Retina (tissue), 1 donor: ENCODE measurements at places on chromosomes 3 and 15.
A peak's percentile ranks its signal among the peaks of the same experiment; 100 is the strongest.

DNA sequence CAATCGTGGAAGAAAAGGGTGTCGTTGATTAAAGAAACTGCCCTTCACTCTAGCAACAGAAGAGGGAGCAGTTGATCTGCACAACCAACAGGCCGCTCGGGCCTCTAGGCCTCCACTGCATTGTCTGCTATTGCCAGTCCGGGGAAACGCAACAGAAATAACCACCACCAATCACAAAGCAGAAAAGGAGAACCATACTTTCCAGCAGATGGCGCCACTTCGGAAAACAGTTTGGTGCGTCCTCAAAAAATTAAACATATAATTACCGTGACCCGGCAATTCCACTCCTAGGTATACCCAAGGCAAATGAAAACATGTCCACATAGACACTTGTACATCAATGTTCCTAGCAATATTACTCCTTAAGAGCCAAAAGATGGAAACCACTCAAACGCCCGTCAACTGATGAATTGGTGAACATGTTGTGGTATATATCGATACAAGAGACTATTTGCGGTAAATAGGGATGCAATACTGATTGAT lies 154.1 kb downstream of the TJP1 start:
- peak; percentile 77 for DNase-seq

GRCh38 chr15:97504031-97504792 lies 456.3 kb upstream of the ARRDC4 start:
- no peak for DNase-seq

DNA sequence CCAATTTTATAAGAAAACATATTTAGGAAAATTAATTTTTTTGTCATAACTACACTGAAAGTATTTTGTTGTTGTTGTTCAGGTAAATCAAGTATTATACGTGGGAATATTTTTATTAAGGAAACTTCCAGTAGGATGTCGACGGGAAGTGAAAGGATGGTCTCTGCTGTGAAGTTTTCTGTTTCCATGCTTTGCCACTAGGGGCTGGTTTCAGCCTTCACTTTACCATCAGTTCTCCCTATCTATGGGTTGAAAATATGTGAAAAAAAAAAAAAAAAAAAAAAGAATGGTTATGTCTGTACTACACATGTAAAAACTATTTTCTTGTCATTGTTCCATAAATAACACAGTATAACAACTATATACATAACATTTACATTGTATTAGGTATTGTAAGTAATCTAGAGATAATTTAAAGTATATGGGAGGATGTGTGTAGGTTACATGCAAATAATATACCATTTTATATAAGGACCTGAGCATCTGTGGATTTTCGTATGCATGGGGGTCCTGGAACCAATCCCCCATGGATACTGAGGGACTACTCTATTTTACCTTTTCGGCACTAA lies 136.7 kb downstream of the SMAD6 start:
- DNase-seq, result no peak

DNA sequence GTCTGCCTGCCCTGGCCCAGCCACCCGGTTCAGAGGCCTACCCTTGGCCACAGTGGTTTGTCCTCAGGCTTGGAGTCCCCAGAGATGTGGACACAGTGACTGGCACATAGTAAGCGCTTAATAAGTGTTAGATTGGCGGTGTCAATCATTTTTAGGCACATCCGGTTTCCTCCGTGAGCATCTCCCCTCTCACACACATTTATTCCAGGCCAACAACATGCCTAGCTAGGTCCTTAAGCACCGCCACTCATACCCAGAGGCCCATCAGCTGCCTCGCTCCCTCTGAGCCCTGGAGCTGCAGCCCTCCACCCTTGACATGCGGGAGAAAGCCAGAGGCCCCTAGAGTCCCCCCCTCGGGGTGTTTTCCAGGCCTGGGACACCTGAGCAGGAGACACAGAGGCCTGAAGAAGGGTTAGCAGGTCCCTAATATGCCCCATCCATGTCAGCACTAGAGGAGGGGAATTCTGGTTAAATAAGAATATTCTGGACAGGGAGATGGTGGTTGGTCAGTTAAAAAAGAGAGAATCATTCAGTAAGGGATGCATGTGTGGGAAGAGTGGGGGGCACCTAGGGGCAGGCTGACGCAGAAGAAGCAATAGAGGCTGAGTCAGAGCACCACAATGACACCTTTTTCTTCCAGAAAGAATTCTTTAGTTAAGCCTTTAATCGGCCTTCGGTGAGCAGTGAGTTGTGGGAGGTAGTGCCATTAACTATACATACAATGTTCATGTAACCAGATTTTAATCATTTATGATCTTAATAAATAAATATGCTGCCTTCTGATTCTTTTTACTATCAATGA lies 22.3 kb downstream of the NR2F2 start:
- no peak for DNase-seq

DNA sequence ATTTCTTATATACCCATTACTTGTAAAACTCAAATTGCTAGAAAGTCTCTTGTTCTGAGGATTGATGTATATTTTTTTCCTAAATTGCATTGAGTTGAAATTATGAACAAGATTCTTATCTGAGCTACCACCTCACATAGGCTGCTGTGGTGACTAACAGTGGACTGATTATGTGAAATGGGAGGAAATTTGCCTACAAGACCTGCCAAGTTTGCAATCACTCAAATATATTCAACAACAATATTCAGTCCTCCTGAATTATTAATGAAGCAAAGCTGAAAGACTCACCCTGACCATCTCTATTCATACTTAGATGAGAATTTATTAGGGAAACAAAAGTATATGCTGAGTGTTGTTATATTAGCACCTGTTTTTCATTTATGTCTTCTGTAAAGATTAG lies 412.6 kb upstream of the SEMA6D start:
- DNase-seq, result no peak

- DNase-seq, result no peak
These were observed 179.4 kb downstream of the VGLL4 start for GRCh38 chr3:11464356-11464755.

- DNase-seq, result no peak
These were observed 56.8 kb upstream of the INSYN1 start for GRCh38 chr15:73809728-73810501.

- DNase-seq, result no peak
These were observed 7.6 kb downstream of the ULK3 start for GRCh38 chr15:74835312-74835823.

DNA sequence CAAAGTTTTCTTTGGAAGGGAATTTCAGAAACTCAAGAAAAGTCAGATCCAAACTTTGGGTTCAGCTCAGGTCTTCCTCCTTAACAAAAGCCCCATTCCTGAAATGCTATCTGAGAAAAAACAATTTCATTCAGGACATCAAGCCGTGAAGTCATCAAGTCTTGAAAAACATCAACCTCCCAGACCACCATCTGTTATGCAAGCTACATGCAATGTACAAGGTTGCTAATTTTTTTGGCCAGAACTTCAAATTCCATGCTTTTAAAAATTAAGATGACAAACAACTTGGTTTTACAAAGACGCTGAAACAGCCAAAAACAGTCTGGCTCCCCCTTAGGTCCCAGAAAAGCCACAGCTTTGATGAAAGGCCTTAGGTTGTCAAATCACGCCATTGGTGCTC lies 53.9 kb upstream of the WNT5A start:
- DNase-seq, result no peak

DNA sequence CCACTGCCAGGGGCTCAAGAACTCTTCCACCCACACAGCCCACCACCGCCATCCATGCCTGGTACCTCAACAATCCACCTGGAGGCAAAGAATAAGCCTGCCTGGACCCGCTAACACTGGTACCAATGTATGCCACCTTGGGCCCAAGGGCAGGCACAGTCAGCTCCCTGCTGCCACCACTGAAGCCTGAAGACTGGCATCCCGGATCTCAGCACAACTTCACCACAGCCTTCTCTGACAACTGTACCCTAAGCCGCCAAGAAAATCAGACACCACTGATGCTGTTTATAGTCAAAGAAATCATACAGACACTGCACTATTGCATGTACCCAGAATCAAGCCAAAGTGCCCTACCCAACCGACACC lies 56.3 kb downstream of the IGSF11 start:
- DNase-seq, result no peak

DNA sequence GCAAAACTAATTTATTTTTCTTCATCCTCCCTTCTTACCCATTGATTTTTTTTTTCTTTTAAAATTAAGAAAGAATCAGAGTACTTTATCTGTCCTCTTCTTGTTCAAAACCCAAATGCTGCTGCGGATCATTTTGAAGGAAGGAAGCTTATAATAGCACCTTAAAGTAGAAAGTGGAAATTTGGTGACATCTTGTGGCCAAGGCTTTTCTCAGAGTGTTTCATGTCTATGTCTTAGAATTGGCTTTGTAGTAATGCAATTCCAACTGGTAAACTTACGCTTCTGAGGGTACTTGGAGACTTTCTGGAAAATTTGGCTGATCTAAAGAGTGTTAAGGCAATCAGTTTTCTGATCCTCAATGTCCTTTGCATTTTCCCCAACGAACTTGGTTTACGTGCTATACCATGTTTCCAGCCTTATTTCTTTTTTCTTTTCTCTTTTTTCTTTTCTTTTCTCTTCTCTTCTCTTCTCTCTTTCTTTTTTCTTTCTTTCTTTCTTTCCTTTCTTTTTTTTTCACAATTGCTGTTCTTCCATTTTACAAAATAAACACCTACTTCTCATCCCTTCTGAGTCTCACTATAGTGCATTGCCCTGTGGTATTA lies 30.7 kb downstream of the C3orf38 start:
- no peak for DNase-seq

- DNase-seq, result no peak
These were observed 1025.3 kb downstream of the ROBO1 start for GRCh38 chr3:78742491-78742890.

- DNase-seq, result no peak
These were observed 22.3 kb downstream of the EAF1 start for GRCh38 chr3:15449489-15450224.

GRCh38 chr15:52419494-52419893 lies 109.2 kb downstream of the MYO5A start:
- DNase-seq, result no peak

- no peak for DNase-seq
These were observed 758.4 kb downstream of the NSUN3 start for GRCh38 chr3:94821241-94821640.

GRCh38 chr3:105860641-105861040 lies 8.2 kb downstream of the CBLB start:
- no peak for DNase-seq

- no peak for DNase-seq
These were observed 96.3 kb downstream of the TPRG1 start for GRCh38 chr3:189267981-189268613.

DNA sequence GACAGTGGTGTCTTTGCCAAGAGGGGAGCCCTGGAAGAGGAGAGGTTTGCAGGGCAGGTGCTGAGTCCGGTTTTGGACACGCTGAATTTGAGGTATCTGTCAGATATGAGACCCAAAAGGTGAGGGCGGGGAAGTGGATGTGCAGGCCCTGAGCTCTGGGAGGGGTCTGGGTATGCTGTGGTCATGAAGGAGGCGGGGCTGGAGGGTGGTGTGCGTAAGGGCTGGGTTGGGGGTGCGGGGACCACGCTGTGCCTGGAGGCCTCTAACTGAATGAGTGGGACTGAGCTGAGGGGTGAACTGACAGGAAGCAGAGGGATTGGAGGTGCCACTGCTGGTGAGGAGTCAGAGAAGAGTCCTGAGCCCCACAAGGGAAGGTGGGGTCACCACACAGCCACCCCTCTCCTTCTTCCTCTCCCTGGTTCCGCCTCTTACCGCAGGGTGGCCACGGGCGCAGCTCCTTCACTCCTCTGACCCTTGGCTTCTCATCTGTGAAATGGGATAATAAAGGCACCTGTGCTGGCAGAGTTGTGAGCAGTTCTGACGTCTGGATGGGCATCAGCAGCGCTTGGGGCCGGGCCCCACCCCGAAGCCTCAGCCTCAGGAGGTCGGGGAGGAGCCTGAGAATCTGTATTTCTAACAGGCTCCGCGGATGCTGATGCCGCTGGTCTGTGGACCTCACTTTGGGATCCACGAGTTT lies 28.8 kb downstream of the PSTPIP1 start:
- DNase-seq, result no peak

GRCh38 chr3:194251891-194252560 lies 99.1 kb downstream of the CPN2 start:
- DNase-seq, result no peak

GRCh38 chr3:13515786-13516759 lies 32.9 kb upstream of the FBLN2 start:
- no peak for DNase-seq

DNA sequence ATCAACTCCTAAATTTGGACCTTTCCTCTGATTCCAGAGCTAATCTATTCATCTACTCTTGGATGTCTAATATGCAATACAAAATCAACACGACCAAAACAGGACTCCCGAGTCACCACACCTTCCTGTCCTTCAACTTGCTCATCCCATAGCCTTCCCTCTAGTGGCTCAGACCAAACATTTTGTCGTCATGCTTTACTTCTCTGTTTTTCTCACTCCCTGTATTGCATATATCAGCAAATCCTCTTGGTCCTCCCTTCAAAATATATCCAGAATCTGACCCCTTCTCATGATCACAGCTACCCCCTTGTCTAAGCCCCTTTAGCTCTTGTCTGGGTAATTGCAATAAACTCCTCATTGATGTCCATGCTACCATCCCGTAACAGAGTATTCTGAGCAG lies 30.5 kb upstream of the DCP1A start:
- DNase-seq, result no peak

- no peak for DNase-seq
These were observed 18.5 kb upstream of the C3orf22 start for GRCh38 chr3:126577261-126577660.

DNA sequence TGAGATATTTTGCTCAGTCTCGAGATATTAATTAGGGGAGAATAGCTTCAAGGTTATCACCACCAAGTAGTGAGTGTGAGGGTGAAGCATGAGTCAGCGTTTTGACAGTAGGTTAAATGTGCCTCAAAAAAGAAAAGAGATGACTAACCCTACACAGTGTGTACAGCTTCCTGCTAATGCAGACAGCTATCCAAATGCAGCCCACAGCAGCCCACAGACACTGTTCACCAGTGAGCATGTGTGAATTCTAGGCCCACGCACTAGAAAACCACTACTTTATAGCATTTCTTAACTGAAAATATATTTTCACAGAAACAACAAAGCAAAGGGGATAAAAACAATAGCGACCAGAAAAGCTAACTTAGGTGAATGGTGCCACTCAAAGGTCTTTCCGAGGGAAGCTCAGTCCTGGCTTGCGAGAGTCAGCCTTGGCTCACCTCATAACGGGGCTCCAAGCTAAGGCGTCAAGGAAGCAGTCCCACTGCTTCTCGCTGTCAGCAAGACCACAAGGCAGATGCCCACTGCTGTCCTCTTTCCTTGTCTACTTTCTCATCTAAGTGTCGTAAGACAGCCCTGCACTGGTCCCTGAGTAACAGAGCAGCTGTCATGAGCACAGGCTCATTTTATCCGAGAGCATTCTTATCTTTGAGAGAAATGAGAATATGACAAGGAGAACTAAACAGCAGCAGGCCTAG lies 47.6 kb downstream of the TXNRD3 start:
- DNase-seq, result no peak

- DNase-seq, result no peak
These were observed 25.8 kb downstream of the CHRM5 start for GRCh38 chr15:33994005-33994615.
